Fibroblast of gingiva (primary cell): ENCODE measurements at places on chromosomes 11 and 22.

GRCh38 chr11:16853859-16854258 lies 115.4 kb downstream of the C11orf58 start:
- no peak for DNase-seq

- no peak for DNase-seq
These were observed 53.6 kb downstream of the ST3GAL4 start for GRCh38 chr11:126408901-126409619.

- DNase-seq, result no peak
These were observed 645.8 kb downstream of the DLG2 start for GRCh38 chr11:84981301-84981700.

DNA sequence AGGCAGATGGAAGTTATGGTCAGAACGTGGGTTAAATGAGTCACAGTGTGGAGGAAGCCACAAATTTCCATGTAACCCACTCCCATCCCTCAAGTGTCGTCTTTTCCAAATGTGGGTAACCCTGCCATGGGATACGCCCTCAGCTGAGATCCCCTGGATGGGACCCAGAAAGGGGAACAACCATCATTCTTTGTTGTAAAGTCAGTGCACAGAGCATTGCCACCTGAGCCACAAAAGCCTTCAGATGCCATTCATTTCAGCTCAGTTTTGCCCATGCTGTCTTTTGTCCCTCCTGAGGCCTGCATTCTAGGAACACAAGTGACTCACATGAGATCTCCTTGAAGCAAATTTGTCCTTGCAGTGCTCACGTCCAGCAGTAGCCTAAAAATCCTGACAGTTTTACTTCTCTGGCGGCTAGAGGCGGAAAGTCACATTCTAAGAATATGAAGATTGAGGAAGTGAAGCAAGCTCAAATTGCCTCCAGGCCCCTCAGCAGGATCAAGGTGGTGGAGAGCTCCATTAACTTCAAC lies 30.6 kb downstream of the MMP13 start:
- DNase-seq, result no peak

GRCh38 chr11:114483929-114484328 lies 44.7 kb downstream of the REXO2 start:
- DNase-seq, result no peak

DNA sequence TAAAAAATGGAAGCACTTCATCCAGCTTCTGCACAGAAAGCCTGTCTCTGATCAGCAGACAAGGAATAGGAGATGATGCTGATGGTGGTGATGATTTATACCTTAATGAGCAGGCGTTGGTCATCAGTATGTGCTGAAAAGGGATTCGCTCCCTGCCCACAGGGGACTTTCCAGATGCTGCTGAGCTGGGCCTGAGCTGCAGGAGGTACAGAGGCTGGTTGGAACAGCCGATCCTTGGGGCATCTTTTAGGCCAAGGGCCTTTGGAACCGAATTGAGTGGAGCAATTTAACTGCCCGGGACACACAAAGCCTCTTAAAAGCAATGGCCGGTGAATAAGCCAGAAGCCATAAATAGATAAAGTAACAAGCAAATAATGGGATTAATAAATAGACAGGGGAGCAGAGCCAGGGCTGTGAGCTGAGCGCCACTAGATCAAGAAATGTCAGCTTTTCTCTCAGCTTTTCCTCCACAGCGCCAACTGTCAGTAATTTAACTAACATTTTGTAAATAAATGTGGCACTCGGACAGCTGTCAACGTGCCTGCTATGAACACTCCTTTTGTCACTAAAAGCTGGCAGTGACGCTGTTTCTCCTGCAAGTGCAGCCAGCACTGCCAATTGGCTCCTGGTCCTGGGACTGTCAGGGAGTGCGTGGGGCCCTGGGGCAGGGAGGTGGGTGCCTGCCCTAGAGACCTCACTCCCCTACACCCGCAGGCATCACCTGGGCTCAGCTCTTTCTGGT lies 562.3 kb downstream of the NTM start:
- no peak for DNase-seq

DNA sequence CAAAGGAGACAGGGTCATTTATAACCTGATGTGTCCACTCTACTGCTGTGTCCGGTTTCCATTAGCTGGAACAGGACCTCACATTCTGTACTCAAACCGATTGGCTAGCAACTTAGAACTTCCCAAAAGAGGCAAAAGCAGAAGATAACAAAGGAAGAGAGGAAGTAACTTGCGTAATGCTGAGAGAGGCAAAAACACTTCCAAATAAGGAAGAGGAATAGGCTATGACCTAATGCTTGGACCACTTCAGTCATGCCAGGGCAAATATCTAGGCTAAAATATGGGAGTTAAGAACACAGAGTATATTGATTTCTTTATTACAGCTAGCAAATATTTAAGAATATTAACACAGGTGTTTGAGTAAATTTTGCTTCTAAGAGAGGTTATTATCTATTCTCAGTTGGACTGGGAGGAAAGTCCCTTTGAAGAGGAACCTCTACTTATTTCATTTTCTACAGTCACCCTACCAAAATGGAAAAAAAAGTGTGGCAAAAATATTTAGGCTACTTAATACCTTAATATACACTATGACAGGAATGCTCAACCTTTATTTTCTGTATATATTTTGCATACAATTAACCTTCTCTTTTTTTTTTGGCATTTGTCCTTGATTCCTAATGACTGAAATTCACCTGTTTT lies 499.8 kb upstream of the CHORDC1 start:
- DNase-seq, result no peak

DNA sequence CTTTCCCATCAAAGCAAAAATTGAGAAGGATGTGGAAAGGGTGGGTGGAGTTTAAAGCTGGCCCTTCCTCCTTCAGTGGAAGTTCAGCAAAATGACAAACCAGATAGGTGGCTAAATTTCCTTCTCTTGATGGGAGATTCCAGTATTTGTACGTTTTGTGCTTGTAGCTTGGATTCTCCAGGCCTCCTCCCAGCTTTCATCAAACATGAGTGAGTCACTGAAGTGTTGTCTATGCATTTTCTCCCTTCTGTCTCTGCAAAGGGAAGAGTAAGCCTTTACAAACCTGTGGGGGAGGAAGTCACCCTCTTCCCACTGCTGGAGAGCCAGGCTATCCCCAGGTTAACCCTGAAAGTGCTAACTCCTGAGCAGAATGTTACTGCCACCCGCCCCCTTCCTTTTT lies 6.4 kb downstream of the MARK2 start:
- peak; percentile 44 for DNase-seq

- no peak for DNase-seq
These were observed 11.3 kb downstream of the P2RY6 start for GRCh38 chr11:73283276-73284000.

DNA sequence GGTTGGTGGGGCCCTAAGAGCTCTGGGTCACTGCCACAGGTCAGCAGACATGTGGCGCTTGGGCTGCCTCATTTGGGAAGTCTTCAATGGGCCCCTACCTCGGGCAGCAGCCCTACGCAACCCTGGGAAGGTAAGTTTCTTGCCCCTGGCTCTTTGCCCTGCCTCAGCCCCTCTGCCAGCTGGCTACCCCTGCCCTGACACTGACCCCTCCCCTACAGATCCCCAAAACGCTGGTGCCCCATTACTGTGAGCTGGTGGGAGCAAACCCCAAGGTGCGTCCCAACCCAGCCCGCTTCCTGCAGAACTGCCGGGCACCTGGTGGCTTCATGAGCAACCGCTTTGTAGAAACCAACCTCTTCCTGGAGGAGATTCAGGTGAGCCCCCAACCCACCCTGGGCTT lies 1.9 kb downstream of the SCYL1 start:
- no peak for DNase-seq

DNA sequence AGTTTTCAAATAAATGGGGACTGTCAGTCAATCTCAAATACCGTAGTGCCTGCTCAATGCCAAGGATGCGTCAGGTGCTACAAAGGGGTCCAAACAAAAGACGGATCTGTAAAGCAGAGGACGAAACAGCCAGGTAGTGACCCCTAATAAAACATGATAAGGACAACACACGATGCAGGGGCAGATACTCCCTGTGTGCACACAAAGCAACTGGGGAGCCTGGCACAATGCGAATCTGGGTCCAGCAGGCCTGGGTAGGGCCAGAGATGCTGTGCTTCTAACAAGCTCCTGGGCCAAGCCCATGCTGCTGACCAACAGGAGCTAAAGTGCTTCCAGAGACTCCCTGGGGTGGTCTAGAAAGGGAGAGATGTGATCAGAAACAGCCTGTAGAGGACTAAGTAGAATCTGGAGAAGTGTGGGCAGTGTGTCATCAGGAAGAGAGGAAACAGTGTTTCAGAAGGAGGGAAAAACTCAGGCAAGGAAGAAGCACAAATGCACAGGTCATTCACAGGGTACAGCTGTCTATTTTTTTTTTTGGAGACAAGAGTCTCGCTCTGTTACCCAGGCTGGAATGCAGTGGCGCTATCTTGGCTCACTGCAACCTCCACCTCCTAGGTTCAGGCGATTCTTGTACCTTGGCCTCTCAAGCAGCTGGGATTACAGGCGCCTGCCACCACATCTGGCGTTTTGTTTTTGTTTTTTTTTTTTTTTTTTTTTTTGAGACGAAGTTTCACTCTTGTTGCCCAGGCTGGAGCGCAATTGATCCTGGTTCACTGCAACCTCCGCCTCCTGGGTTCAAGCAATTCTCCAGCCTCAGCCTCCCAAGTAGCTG lies 74.5 kb downstream of the MICAL3 start:
- DNase-seq, result no peak

GRCh38 chr22:25406510-25407210 lies 157.8 kb upstream of the GRK3 start:
- no peak for DNase-seq

- DNase-seq, result peak; percentile 73
These were observed 121.9 kb upstream of the MTMR2 start for GRCh38 chr11:96045622-96046456.

- DNase-seq, result no peak
These were observed 56.9 kb downstream of the AMOTL1 start for GRCh38 chr11:94825031-94825430.

DNA sequence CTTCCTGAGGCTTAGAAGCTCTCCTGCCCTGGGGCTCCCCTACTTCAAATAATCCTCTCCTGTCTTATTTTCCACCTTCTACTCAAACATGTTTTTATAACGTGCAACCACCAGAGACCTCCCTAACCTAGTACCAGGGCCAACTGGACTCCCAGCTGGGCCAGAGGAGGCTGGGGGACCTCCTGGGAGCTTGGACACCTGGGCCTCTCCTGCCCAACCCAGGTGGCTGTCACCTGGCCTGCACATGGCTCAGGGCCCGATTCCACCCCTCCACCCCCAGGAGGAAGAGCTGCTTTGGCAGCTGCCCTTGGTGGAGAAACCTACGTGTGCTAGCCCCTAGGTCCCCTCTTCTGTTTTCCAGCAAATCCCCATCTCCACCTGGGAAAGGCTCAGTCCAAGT lies 105.2 kb downstream of the ABTB2 start:
- no peak for DNase-seq

DNA sequence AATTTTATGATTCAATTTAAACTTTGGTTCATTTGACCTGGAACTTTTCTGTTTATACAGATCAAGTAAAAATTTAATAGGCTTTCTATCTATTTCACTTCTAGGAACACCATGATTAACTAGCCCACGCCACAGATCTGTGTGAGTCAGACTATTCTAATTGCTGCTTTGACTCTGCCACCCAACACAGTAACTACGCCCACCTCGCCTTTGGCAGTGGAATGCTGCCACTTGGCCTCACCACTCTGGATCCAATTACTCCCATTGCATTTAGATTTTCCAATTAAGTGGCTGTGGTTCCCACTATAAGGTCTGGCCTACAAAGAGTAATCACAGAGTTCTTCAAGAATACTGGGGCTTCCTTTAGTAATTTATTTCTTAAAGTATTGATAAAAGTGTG lies 46.6 kb upstream of the LIN7C start:
- DNase-seq, result no peak

- no peak for DNase-seq
These were observed 73.0 kb downstream of the ZBTB44 start for GRCh38 chr11:130241713-130242112.

DNA sequence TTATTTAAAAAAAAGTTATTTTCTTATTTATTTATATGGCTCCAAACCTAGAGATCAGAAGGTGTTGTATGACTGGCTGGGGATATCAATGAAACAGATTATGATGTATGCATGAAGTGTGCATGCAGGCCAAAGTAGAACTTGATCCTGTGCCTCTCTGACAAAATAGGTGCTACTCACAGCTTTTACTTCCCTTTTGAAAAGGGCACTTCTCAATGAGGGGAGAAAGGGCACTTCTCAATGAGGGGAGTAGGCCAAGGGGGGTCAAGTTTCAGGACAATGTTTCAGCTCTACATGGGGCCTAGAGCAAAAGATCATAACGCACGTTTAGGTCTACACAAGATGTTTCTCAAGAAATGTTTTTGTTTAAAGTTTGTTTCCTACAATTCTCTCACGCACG lies 397.5 kb downstream of the ETS1 start:
- DNase-seq, result no peak

- no peak for DNase-seq
These were observed 15.3 kb upstream of the IL17REL start for GRCh38 chr22:50027639-50028537.

DNA sequence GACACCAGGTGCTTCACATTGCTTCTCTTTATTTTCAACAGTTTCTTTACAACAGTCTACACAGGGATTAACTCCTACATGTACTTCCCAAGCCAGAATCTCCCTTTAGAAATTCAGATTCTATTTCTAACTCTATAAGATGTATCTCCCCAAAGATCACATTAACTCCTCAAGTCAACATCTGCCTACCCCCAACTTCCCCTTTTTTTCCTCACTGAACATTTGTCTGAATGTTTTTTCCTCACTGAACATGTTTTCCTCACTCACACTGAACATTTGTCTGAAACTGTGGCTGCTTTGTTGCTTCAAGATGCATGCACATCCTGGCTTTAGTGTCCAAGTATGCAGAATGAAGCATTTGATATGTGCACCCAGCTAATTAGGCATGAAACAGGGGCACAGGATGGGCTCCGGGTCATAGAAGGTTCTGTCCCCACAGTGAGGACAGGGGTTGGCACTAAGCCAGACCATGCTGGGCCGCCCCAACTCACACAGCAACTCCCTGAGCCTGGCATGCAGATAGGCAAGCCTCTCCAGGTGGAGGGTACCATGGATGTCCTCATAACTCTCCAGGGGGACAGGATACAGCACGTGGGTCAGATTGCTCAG lies 11.3 kb downstream of the PRAME start:
- no peak for DNase-seq

DNA sequence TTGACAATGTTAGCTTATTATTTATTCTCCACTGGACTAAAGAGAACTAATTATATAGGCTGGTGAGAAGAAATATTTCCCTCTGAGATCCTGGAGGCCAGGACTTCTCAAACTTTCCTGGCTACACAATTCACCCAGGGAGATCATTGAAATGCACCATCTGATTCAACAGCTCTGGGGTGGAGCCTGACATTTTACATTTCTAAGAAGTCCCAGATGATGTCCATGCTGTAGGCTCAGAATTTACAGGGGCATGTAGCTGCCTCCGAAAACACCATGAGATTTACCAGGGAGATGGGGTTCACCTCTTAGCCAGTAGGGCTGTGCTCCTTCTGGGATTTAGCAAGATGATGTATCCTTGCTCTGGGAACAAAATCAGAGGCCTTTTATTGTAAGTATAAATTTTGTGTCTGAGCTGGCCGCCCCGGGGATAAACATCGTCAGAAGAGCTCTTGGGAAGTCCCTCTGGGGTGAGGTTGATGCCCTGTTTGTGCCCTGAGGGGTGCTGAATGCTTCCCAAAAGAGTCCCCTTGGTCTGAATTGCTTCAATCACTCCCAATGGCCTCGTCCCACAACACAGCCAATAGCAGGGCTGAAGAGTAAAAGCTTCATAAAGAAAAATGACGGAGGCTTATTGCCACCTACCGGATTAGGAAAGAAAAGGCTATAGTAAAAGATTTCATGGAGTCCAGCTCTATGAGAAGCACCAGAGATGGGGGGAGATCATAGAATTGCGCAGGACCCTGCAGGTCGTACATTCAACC lies 33.4 kb upstream of the API5 start:
- no peak for DNase-seq

- DNase-seq, result peak; percentile 77
These were observed 4.3 kb upstream of the BAIAP2L2 start for GRCh38 chr22:38114484-38115398.
